ENCODE measurements at places on chromosomes 3 and 15.

- DNase-seq: no peak
Measured at GRCh38 chr3:177338697-177339219, 141.5 kb upstream of the TBL1XR1 start.

DNA sequence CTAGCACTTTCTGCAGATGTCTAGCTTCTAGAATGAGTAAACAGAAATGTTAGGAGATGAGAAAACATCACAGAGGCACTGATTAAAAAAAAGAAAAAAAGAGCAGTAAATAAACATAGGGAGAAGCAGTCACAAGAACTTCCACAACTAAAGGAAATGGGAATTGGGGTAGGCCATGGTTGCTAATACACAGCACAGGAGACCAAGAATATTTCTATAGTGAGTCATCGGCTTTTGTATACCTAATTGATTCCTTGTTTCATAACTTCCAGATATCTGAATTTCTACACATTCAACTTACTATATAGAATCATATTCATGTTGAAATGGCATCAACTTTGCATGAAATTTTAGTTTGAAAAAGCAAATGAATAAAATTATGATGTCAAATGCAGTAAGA is 47.3 kb upstream of the TCF12 start:
- no peak for DNase-seq

- no peak for DNase-seq
Measured at GRCh38 chr3:62134061-62134496, 239.3 kb downstream of the FEZF2 start.

DNA sequence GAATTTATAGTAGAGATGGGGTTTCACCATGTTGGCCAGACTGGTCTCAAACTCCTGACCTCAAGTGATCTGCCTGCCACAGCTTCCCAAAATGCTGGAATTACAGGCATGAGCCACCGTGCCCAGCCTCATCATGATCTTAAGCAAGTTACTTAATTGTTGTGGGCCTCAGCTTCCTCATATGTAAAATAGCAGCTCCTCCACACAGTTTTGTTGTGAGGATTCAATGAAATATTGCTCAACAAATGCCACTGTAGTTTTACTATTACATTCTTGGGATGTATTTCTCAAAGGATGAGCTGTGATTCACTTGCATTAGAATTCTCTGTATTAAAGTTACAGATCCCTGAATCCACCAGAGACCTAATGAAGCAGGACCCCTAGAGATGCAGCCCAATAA is 168.8 kb downstream of the ADAMTS9 start:
- no peak for DNase-seq

- DNase-seq: no peak
Measured at GRCh38 chr3:51802106-51802703, 23.2 kb upstream of the IQCF6 start.

DNA sequence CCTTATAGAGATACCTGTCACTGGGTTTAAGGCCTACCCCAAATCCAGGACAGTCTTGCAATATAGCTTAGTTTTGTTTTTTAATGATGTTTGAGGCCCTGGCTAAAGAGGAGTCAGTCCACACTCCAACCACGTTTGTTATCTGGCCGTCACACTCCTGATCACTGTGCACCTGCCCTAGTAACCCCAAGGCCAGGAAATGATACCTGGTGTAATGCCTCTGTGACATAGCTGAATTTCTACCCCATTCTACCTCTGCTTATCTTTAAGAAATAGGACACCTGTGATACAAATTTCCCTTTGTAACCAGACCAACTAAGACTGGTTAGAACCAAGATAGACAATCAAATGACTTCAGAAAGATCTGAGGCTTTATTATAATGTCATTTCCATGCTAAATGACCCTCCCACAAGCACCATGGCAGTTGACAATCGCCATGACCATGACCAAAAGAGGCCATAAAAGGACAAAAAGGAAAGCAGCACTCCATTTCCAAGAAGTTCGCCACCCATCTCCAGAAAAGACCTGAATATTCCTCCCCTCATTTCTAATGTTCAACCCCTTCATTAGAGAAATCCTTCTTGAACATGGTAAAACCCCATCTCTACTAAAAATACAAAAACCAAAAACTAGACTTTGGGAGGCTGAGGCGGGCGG is 4.8 kb upstream of the RTP3 start:
- no peak for DNase-seq

GRCh38 chr3:111667621-111668239 is 72.6 kb upstream of the ZBED2 start:
- DNase-seq: no peak

DNA sequence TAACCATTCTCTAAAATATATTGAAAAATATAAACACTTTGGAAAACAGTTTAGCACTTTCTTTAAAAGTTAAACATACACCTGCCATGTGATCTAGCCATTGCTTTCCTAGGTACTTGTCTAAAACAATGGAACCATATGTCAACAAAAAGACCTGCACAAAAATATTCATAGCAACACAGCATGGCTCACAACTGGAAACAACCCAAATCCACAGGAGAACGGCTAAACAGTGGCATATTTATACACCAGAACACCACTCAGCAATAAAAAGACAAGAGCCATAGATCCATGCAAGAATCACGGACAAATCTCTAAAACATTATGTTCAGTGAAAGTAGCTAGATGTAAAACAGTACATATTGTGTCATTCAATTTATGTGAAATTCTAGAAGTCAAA is 221.3 kb upstream of the UBE2E2 start:
- DNase-seq: no peak

- no peak for DNase-seq
Measured at GRCh38 chr3:13836658-13837587, 42.9 kb downstream of the WNT7A start.

DNA sequence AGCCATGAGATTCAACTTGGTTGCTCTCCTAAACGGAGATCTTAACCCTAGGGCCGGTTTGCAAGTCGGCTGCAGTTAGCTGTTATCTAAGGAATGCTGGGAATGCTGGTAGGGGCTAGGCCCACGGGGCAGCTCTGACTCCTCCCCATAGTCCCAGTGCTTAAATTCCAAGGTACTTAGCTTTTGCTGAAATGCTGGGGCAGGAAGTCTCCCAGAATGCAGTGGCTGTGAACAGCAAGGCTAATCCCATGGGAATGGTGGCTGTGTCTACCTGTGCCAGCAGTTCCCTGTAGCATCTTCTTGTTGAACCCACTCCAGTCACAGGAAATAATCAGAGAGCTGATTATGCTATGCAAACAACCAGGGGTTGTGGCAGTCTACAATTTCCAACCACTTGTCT is 102.5 kb upstream of the TJP1 start:
- no peak for DNase-seq

GRCh38 chr3:154969366-154969765 is 110.8 kb upstream of the MME start:
- DNase-seq: no peak

DNA sequence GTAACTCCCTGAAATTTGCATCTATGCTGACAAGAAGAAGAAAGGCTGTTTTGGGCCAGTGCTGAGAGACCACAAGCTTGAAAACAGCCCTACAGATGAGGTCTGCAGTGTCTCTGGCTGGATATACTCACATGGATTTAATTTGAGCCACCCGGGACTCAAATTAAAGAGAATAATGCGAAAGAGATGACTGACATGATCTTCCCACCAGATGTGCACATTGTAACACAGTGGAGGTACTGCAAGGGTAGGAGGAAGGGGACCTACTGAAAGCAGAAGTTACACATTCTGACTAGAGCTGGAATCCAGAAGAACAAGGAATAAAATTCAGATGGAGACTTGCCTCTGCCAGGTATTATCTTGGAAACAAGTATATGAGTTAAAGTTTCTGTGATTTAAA is 728.3 kb upstream of the SGO1 start:
- no peak for DNase-seq

DNA sequence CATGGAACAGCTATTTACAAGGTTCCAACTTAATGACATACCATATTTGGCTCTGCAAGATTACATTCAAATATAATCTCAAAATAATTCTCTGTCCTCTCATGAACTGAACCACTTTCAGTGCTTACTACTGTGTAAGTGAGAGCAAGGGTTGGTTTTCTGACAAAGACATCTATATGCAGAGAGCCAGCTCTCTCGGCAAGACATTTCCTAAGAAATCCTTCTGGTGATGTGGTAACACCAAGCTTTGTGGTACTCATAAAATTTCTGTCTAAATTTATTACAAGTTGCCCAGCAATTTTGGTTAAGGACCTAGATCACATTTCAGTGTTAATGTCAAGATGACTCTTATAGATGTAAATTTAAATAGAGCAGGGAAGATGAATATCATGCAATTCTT is 184.9 kb downstream of the GAP43 start:
- DNase-seq: no peak

GRCh38 chr15:71802770-71803169 is 7.6 kb upstream of the NR2E3 start:
- no peak for DNase-seq

- no peak for DNase-seq
Measured at GRCh38 chr15:29349196-29349595, 79.6 kb upstream of the NSMCE3 start.

DNA sequence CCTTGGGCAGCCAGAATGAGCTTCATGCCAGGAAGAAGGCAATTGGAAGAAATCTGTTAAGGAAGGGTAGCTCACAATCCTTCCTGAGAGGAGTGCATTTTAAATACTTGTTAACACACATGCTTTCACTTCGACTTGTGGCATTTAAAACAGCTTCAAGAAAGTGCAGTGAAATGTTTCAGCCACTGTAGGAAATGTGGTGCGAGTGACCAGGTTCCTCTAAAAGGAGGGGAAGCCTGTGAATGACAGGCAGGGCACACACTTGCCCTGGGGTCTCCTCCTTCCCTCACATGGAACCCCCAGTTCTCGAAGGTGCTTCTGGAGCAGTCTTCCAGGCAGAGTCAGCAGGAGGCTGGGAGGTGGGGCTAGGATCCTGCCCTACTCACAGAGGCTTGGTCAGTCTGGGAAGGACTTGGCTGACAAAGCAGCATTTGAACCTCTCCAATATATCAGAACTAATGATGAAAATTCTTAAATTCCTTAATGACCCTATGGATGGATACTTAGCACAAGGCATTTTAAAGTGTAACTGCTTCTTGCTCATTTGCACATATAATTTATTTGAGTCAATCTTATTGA is 358.6 kb downstream of the CHST2 start:
- no peak for DNase-seq
